CD8-positive, alpha-beta memory T cell (primary cell): ENCODE measurements at places on chromosomes 16 and 17.

- H3K4me3 ChIP-seq = peak overlapping the region; percentile 83
- H3K27me3 ChIP-seq = no peaks in the 10 kb centered on the region
- peaks cover 16% of the 10 kb centered on the region for H3K4me1 ChIP-seq
Observed at GRCh38 chr17:49851387-49852291, 3.8 kb upstream of the TAC4 start.

- H3K36me3 ChIP-seq = peaks cover 9% of the 10 kb centered on the region
- H3K4me3 ChIP-seq = no peak overlapping the region
- H3K4me1 ChIP-seq = peaks cover 36% of the 10 kb centered on the region
- no peaks in the 10 kb centered on the region for H3K27me3 ChIP-seq
Observed at GRCh38 chr16:31710880-31711279, 162.7 kb upstream of the ZNF267 start.

DNA sequence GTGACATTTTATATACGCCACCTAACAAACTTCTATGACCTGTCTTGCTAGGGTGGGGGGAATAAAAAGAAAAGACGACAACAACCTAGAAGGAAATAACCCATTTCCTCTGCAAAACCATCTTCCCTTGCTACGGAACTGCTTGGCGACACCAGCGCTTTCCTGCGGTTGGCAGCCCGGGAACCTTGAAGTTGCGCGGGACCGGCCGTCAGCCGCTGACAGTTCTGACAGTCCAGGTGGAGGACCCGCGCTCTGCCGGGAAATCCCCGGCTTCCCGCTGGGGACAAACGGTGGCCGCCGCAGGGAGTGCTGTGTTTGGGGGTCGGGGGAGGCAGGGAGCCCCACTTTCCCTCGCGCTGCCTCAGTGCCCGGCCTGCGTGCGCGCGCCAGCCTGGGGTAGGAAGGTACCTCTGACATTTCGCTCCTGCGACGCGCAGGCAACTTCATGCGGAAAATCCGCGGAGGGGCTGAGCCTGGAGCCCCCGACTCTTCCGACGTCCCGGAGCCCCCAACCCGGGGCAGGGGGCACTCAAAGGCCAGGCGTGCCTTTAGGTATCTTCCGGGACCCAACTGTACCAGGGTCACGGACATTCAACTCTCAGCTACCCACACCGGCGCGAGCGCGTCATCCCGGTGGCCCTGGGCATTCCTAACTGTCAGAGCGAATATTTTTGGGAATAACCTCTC is 516 bp downstream of the SLC16A6 start:
- peak overlapping the region; percentile 86 for H3K4me3 ChIP-seq
- peak; percentile 84 for DNase-seq
- no peaks in the 10 kb centered on the region for H3K27me3 ChIP-seq
- peak overlapping the region; percentile 94 for H3K27ac ChIP-seq

- H3K27ac ChIP-seq = no peak overlapping the region
- no peaks in the 10 kb centered on the region for H3K36me3 ChIP-seq
- no peaks in the 10 kb centered on the region for H3K27me3 ChIP-seq
- H3K4me1 ChIP-seq = no peaks in the 10 kb centered on the region
Observed at GRCh38 chr17:34998205-34998604, 17.9 kb downstream of the LIG3 start.

DNA sequence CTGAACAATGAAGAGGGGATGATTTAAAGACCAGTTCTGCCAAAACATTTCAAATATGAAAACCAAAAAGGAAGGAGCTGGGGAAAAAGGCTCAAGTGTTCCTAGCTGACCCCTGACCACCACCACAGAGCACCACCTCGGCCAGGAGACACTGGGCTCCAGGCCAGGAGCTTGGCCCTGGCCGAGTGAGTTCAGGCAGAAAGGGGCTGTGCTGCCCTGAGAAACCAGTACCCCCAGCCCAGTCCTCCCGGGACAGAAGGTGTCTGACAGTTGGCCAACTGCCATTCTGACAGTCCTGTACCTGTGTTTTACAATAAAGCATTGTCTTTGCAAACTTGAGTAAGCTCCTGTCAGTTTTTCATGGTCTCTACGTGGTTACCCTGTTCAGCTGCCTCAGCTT is 98.2 kb downstream of the VPS53 start:
- DNase-seq = no peak
- H3K4me3 ChIP-seq = no peak overlapping the region
- no peaks in the 10 kb centered on the region for H3K36me3 ChIP-seq
- H3K27me3 ChIP-seq = no peaks in the 10 kb centered on the region
- no peak overlapping the region for H3K27ac ChIP-seq

DNA sequence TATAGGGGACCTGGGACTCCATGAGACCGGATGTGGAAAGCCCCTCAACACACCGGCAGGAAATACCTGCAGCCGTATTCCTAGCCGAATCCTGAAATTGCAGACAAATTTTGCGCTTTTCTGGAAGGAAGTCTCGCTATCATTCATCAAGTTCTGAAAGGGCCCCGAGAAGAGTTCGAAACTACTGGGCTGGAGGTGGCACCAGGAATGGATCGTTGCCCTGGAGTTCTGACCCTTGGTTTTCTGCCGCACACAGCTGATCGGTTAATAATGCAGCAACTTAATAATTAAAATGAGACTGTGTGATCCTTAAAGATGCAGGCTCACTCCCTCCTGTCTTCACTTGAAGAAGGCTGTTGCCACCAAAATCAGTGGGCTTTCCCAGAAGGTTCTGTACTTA is 55.7 kb upstream of the MRTFB start:
- H3K27me3 ChIP-seq = no peaks in the 10 kb centered on the region
- no peak overlapping the region for H3K4me3 ChIP-seq
- no peaks in the 10 kb centered on the region for H3K4me1 ChIP-seq
- H3K36me3 ChIP-seq = no peaks in the 10 kb centered on the region

DNA sequence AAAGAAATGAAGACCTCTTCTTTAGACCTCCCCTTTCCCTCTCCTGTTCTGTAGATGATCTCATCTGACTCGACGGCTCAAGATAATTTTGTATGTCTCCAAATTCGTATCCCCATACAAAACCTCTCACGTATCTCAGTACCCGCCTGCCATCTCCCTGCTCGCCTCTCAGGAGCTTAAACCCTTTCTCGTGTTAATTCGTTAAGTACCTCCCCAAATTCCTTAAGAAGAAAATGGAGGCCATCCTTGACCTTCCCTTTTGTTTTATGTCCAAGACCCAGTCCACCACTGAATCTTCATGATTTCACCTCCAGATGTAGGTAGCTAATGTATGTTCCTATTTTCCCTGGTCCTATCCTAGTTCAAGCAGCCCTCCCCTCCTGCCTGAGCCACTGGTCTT is 41.6 kb downstream of the OR3A1 start:
- no peaks in the 10 kb centered on the region for H3K4me1 ChIP-seq
- H3K4me3 ChIP-seq = no peak overlapping the region
- DNase-seq = no peak
- H3K27ac ChIP-seq = no peak overlapping the region
- no peaks in the 10 kb centered on the region for H3K36me3 ChIP-seq

DNA sequence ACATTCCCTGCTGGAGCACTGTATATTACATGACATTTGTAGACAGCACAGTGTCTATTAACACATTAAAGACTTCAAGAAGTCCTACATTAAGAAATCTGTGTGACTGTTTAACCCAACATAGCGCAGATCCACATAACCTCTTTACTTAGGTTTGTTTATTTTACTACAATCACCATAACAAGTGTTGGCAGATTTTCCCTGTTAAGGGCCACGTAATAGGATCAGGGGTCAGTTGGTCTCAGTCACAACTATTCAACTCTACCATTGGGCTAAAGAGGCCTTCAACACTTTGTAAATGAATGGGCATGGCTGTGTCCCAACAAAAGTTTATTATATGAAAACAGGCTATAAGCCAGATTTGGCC is 51.3 kb upstream of the ADORA2B start:
- peaks cover 3% of the 10 kb centered on the region for H3K4me1 ChIP-seq
- H3K27ac ChIP-seq = no peak overlapping the region
- no peaks in the 10 kb centered on the region for H3K27me3 ChIP-seq
- H3K36me3 ChIP-seq = no peaks in the 10 kb centered on the region
- H3K4me3 ChIP-seq = no peak overlapping the region
